ENCODE measurements at places on chromosomes 3 and 15.

GRCh38 chr3:59263152-59263551, 213.3 kb upstream of the CFAP20DC start:
- DNase-seq = no peak

DNA sequence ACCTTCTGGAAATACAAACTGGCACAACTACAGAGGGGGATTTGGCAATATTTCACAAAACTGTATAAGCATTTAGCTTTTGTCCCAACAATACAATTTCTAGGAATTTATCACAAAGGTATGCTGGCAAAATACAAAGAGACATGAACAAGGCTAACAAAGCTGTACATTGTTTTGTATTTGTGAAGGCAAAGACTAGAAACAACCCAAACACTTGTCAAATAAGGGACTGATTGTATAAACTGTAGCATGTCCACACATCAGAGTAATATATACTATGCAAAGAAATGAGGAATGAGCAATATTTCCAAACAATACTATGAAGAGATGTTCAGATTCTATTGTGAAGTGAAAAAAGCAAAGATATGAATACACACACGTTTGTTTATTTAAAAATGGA, 26.4 kb downstream of the CP start:
- no peak for DNase-seq

GRCh38 chr3:123833398-123833785, 50.7 kb downstream of the MYLK start:
- DNase-seq = no peak

DNA sequence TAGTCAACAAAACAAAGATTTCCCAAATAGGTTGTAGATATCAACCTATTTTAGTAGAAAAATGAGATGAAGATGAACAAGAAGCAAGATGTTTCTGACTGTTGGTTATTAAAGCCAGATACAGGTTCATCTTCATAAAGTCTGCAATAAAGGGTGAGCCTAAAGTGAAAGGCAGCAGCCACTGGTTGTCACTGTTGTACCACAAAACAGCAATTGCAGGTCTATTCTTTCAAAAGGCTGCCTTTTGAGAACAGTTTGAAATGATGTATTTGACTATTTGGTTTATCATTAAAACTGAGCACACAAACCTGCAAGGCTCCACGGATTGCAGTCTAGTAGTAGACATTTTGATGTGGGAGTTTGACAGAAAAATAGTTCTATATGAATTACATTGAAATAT, 543.4 kb downstream of the GBE1 start:
- DNase-seq = no peak

DNA sequence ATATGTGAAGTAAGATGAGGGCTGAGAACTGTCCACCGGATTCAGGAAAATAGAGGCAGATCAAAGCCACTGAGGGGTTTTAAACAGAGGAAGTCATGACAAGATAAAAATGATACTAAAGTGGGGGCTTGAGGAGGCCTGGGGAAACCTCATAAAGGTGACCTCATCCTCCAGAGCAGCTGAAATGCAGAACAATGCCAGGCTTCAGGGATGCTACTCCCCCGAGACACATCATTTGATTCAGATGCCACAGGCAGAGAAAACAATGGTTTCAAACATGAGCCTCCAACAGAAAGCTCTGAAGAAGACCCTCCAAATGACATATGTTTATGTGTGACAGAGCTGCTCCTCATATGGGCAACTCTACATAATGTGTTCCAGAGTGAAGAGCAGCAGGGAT, 6.4 kb downstream of the CFAP20DC start:
- no peak for DNase-seq

DNA sequence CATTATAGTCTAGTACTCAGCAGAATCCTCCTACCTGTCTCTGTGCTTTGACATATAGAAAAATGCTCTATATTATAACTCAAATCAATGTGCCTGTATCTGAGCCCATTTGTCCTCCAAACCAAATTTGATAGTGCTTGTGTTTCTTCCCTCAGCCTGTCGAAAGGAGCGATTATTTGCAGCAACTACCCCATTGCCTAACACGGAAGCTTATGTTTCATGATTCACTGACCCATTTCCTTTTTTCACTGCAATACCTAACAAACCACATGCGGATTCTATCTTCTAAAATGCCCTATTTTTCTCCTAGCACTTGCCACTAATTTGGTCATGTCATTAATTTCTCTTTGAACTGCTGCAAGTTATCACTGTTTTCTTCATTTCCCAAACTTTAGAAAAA, 1220.6 kb upstream of the CADM2 start:
- no peak for DNase-seq

- no peak for DNase-seq
These were observed 26.1 kb downstream of the PTH1R start for GRCh38 chr3:46903341-46904302.

GRCh38 chr3:159855599-159856346, 132.9 kb upstream of the IL12A start:
- DNase-seq = no peak
